ENCODE measurements at places on chromosomes 7 and 10. TPM values are rescaled to one million over a fixed set of nuclear protein-coding genes. Genes with fewer than 3 reads are reported as not detected.

- no peak for DNase-seq
Measured at GRCh38 chr10:121683816-121684215, 85.6 kb upstream of the FGFR2 start.

DNA sequence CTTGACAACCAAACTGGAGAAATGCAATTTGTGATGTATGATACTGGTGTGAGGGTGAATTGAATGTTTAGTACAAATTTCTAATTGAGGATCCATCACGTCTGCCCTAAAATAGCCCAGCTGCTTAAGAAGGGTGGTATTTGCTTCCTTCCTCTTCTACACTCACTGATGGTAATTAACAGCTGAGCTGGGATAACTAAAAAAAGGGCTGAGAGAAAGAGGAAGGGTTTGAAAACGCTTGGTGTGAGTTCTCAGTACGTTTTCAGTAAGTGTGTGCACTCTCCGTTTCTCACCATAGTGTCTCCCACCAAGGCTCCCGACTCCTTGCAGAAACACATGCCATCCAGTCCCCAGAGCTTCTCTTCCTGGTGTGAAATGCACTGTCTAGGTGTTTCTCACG lies 54.3 kb downstream of the MAP3K8 start:
- DNase-seq = no peak

The NRAP gene
- 0.09 TPM for total RNA-seq

The SLC29A3 gene
- total RNA-seq = 3.2 TPM

GRCh38 chr10:80544316-80544953 lies 6.7 kb downstream of the SH2D4B start:
- DNase-seq = no peak

- no peak for DNase-seq
Measured at GRCh38 chr7:157607218-157607617, 270.4 kb downstream of the DNAJB6 start.
